Uterine smooth muscle cell (primary cell): ENCODE measurements at places on chromosomes 11 and 22. TPM values are rescaled to one million over a fixed set of nuclear protein-coding genes. Genes with fewer than 3 reads are reported as not detected.

The RAB3IL1 gene
- total RNA-seq = 12.5 and 19.1 TPM in 2 replicates

The CALCA gene
- total RNA-seq = not detected in 2 replicates

The SMTNL1 gene
- not detected in 2 replicates for total RNA-seq

The FDXACB1 gene
- 2.7 and 4.2 TPM in 2 replicates for total RNA-seq

The OR8D1 gene
- under 0.01 TPM in 1 of 2 replicates, not detected in the other for total RNA-seq

The LRRC55 gene
- total RNA-seq = not detected in 2 replicates

The BACE1-AS gene
- total RNA-seq = 2.0 and 3.2 TPM in 2 replicates

The CD248 gene
- 97.4 and 103 TPM in 2 replicates for total RNA-seq

The GGTLC3 gene
- total RNA-seq = not detected in 2 replicates

The VSIG2 gene
- total RNA-seq = 0.22 and 0.50 TPM in 2 replicates

The OPCML gene
- under 0.01 and 0.22 TPM in 2 replicates for total RNA-seq

The CD3E gene
- not detected in 2 replicates for total RNA-seq

The TIGD3 gene
- 0.11 and 0.37 TPM in 2 replicates for total RNA-seq

The OR8D4 gene
- not detected in 2 replicates for total RNA-seq

The OR52A1 gene
- not detected in 2 replicates for total RNA-seq

The PAK1 gene
- 43.1 and 54.2 TPM in 2 replicates for total RNA-seq

The SF1 gene
- total RNA-seq = 86.7 and 110 TPM in 2 replicates

The GSTT2 gene
- total RNA-seq = 1.00 and 1.1 TPM in 2 replicates

The C11orf16 gene
- not detected in 2 replicates for total RNA-seq

The FAM111A gene
- total RNA-seq = 47.1 and 64.7 TPM in 2 replicates

The OR51E2 gene
- total RNA-seq = under 0.01 and 0.11 TPM in 2 replicates
